ENCODE measurements at places on chromosomes 16 and 17.
A peak's percentile ranks its signal among the peaks of the same experiment; 100 is the strongest.

DNA sequence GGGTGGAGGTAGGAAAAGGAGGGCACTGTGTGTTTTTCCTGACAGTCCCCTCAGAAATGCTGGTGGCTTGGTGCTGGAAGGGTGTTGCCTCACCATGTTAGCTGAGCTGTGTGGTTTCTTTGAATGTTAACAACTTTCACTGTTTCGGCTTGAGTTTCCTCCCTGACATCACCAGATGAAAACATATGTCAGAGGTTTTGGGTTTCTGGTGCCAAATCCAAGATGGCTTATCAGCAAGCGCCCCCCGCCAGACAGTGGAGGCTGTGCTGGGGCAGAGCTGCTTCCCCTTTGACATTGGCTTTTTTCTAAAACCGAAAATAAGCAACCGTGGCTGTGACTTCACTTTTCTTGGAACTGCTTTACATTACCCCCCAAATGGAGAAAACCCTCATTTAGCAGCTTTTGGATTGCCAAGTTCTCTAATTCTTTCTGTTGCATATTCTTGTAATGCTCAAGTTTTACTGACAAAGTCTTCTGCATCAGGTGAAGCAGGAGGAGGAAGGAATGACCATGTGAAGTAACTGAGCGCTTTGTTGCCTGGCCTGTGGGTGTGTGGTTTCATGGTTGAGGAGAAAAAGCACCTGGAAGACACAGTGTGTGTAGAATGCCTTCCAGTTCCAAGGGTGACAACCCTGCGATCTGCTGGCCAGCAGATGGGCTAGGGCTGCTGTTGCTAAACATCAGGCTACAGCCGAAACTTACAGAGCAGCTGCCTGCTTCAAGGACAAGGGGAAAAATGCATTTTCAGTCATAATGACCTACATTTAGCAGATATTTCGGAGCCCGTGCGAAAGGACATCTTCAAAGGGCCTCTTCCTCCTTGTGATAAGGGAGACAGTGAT lies 9.7 kb downstream of the RMI2 start:
- peak; percentile 34 for DNase-seq

GRCh38 chr17:50952013-50952412 lies 85.9 kb upstream of the TOB1 start:
- DNase-seq, result no peak

GRCh38 chr17:36088670-36089338 lies 1.1 kb downstream of the CCL3 start:
- DNase-seq, result no peak

- DNase-seq, result no peak
Measured at GRCh38 chr17:72952220-72952619, 140.3 kb downstream of the SLC39A11 start.

- no peak for DNase-seq
Measured at GRCh38 chr17:74419928-74420411, 11.9 kb upstream of the GPRC5C start.
